Cardiac fibroblast (primary cell): ENCODE measurements at places on chromosomes 6 and 20.

DNA sequence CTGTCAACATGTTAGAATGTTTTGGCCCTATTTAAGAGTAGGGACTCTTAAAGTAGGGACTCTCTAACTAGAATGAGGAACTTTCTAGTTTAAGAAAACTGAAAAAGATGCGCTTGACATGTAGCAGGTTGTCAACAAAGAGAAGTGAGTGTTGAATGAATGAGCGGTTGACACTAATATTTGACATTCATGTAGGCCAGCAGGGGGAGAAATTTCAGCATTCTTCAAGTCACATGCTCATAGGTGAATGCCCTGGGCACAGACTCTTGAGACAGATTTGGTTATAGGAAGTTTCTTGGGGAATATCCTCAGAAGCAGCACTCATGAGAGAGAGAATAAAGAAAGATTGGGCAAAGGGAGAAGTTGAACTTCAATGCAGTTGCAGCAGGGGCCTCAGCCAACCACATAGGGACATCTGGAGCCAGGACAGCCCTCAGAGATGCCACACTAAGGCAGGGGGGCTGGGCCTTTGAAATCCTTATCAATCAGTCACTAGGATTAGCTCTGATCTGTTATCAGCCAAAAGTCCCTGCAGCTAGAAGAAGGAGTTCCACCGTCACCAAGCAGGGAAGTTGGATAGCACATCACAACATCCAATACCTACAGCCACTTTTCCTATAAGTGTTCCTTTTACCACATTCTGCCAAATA, 145.1 kb upstream of the FKBP1C start:
- DNase-seq, result no peak

DNA sequence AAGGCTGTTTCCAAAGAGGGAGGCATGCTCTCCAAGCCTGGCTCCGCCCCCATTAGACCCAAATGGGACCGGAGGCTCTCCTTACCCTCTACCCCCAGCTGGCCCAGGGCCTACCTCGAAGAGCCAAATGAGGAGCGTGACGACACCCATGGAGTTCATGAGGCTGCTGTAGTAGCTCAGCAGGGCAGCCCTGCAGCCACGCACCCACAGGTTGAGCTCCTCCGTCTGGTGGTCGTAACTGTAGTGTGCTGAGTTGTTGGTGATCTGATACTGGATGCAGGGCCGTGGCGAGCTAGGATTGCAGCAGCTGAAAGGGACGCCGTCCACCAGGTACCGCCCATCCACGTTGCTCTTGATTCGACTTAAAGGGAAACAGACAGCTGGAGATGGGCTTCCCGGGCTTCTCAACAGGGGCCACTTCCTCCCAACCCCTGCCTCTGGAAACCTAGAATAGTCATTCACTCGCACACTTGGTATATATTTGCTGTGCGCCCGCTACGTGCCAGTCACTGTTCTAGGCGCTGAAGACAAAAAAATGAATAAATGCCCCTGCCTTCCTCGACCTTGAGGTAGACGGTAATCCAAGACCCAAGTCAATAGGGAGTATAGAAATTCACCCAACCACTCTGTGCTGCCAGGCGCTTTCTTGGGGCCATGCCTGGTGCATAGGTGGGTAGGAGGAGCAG, 18.0 kb downstream of the PRPH2 start:
- DNase-seq, result no peak

GRCh38 chr20:4089756-4090487, 74.6 kb upstream of the RNF24 start:
- DNase-seq, result peak; percentile 67

DNA sequence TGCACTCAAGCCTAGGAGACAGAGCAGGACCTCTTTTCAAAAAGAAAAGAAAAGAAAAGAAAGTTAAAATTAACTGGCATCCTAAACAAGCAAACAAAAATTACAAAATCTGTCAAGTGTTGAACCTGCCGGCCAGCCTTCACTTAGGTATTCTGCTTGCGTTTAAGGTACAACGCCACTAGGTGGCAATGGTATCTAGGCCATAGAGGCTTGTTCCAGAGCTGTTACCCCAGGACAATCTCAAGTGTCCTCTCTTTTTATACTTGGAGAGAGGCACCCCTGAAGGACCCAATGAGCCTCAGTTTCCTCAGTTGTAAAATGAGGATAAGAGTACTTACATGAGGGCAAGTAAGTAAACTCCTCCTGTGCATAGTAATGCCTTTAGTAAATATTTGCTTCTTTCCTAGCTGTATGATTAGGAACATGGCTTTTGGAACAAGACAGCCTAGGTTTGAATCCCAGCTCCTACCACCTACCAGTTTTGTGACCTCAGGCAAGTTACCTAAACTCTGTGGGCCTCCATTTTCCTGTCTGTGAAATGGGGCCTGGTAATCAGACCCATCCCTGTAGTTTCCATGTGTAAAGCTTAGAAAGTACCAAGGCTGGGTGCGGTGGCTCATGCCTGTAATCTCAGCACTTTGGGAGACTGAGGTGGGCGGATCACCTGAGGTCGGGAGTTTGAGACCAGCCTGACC, 5.8 kb upstream of the PACSIN1 start:
- peak; percentile 80 for DNase-seq

DNA sequence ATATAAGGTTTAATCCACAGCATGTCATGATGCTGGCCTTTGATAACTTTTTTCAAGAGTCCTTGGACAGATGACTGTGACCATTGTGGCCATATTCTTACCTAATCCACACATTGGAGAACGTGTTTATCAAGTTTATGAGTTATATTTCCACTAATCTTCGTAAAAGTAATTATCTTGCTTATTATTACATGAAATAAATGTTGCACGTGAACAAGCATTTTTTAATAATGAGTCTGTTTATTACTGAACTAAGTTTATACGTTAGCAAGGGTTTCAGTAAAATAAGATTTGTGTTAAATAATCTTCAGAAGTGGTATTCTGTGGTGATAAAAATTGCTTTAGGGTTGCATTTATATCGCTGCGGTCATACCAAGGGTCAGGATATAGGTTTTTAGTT, 107.1 kb downstream of the SCAF8 start:
- DNase-seq, result no peak

DNA sequence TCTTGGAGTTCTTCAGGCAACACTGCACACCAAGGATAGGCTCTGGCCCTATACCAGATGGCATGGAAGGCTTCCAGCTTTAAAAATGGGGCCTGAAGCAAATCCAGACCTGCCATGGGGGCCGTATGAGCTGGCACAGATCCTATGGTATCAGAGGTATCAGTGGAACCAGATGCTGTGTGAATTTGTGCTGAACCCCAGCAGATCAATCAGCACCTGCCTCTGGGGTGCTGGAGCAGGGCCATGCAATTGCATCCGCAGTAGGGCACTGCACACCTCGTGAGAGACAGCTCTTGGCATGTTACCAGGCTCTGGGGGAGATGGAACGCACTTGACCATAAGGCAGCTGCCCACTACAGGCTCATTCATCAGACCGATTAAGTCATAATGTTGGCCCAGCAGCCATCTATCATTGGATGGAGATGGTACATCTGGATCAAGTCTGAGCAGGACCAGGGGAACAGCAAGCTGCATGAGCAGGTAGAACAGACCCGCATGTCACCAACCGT, 221.5 kb downstream of the MYLK4 start:
- DNase-seq, result no peak
